ENCODE measurements at places on chromosomes 2 and 18.
A peak's percentile ranks its signal among the peaks of the same experiment; 100 is the strongest.

- DNase-seq, result no peak
Observed at GRCh38 chr2:79935046-79935732, 369.4 kb downstream of the LRRTM1 start.

DNA sequence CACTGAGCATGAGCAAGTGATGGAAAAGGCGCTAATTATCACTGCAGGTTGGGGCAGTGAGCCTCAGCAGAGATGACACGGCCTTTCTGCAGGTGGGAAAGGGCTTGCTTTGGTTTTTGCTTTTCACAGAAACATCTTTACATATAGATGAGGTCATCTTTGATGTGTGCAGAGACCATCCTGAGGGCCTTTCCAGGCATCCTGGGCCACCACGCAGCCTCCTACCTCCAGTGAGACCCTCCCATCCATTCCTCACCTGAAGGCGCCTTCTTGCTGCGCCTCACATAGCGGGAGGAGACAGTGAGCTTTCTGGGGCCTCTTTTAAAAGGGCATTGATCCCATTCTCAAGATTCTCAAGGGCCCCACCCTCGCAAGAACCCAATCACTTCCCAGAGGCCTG is 235.3 kb upstream of the RAB6C start:
- DNase-seq, result no peak

DNA sequence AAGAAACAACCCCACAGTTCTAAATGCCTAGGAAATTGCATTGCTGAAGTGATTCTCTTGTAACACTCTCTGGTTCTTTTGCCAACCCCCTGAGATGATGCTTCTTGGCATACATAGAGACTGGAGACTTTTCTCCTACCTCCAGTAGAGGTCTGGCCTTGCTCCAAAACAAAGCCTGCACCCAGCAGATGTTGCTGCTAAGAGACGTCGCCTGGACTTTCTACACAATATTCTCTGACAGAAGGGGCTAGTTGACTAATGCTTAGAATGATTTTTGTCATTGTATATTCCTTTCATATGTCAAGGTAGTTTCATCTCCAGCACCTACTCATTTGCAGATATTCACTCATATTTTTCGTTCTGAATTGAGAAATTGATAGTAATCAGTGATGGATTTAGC is 24.6 kb downstream of the SOWAHC start:
- DNase-seq, result no peak

DNA sequence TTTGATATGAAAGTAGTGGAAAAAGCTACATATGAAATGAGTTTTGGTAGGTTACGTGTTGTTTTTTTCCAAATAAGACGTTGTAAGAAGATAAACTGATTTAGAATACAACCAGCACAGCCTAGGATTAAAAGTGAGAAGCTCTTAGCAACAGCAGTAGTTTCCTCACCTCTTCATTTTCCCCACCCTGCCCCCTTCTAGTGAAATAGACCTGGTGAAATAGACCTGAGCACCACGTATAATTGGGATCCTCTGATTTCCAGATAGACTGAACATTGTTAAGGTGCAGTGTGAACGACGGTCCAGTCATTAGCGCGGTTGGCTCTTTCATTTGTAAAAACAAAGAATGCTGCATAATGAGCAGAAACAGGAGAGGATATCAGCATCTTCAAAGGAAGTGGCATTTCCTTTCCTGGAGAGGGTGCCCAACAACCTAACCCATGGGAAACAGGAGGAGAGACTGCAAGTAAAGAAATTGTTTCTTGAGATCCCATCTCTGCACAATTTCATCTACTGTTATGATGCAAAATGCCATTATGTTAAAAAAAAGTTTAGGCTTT is 114.3 kb downstream of the FIGN start:
- no peak for DNase-seq

DNA sequence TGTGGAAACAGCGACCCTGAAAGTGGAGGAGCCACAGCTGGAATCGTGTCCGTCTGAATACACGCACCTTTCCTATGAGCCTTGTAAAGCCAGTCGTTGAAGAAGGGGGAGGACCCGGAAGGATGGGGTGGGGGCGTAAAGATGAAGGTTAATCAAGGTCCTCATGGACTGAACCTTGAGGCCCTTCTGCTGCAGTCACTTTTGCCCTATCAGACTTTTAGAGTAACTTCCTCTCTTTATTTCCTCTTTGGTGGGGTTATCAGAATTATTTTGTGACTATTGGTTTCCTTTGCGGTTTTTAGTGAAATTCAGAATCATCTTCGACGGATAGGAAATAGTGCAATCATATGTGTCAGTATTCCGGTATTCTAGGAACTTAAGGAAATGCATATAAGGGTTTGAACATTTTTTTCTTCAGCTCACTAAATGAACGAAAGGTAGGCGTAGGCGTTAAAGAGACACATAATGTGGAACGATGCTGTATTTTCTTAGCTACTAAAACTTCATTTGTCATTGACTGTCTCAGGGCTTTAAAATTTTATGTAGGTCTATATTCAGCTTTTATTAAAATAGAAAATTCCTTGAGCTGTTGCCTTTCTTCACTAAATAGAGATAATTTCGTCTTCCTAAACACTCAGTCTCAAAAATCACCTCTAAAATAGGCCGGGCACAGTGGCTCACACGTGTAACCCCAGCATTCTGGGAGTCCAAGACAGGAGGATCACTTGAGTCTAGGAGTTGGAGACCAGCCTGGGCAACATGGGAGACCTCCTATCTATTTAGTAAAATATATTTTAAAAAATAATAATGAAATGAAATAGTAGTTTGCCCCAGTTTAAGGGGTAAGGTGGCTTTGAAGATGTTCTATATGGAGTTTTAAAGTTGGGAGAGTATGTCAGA is 1.4 kb upstream of the YES1 start:
- no peak for DNase-seq

GRCh38 chr2:65000644-65001043 is 11.4 kb downstream of the SLC1A4 start:
- DNase-seq, result no peak

- DNase-seq, result no peak
Observed at GRCh38 chr18:2396162-2396505, 175.2 kb downstream of the METTL4 start.

DNA sequence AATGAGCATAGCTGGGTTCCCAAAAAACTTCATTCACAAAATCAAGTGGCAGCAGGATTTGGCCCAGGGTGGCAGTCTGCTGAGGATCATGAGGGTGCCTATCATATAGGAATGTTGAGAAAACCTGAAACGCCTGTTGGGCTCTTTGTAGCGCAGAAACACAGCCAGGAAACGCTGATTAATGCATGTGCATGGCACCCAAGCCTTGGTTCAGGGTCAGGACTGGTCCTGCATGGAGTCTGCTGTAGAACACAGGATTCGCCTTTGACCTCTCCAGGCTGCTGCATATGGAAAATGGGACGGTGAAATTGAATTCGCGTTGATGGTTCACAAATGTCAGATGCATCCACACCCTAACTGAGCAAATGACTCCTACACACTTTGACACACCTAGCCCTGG is 227.9 kb upstream of the COPS8 start:
- no peak for DNase-seq

- DNase-seq, result no peak
Observed at GRCh38 chr2:234292205-234292961, 204.5 kb downstream of the ARL4C start.

DNA sequence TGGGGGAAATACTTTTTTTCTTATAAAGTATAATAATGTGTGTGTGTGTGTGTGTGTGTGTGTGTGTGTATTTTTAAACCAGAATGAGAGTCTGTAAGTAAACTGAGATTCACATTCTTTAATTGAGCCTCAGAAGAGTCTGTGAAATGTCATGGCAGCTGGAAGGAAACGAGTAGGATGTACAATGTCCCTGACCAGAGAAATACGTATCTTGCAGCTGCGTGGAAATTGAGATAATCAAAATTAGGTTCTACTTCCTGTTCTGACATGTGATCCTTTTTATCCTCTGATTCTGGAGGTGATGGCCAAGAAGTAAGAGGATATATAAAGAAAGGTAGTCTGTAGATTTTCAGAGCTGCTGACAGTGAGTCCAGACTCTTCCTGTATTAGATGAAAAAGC is 50.0 kb downstream of the SH3RF3 start:
- no peak for DNase-seq

DNA sequence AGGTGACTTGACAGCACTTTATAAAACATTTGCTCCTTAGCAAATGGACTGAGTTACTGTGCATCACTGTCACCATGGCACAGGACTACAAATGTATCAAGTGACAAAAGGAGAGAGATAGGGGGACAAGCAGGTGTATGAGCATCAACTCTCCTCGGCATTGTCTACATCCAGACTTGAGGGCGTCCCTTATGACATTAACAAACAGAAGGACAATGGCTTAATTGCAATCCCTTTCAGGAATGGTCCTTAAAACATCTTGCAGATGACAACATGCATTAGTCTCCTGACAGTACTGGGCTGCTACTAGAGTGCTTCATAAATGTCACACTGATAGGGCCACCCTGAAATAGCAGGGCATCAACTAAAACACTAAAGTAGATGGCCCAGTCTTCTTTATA is 198.8 kb downstream of the PDE1A start:
- DNase-seq, result peak; percentile 67

DNA sequence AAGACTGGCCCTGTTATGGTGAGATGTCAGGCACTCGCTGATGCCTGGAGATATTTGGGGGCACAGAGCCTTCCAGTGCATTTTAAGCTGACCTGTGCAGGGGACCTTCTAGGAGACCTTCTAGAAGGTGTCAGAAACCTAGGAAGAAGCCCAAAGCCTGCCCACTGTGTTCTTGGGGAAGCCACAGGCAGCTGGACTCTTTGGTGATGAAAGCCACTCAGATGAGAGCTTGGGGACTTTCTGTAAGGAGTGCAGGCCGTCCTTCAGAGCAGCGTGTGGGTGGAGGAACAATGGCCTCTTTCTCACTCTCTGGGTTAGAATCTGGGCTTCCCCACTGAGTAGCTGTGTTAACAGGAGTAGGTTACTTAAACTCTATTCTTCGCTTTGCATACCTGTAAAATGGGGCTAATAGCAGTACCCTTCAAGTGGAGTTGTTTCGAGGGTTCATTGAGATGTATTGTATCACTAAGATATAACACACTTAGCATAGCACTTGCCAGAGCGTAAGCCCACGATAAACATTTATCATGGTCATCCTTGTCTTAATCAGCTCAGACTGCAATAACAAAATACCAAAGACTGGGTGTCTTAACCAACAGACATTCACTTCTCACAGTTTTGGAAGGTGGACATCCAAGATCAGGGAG is 322.3 kb upstream of the EPAS1 start:
- no peak for DNase-seq

DNA sequence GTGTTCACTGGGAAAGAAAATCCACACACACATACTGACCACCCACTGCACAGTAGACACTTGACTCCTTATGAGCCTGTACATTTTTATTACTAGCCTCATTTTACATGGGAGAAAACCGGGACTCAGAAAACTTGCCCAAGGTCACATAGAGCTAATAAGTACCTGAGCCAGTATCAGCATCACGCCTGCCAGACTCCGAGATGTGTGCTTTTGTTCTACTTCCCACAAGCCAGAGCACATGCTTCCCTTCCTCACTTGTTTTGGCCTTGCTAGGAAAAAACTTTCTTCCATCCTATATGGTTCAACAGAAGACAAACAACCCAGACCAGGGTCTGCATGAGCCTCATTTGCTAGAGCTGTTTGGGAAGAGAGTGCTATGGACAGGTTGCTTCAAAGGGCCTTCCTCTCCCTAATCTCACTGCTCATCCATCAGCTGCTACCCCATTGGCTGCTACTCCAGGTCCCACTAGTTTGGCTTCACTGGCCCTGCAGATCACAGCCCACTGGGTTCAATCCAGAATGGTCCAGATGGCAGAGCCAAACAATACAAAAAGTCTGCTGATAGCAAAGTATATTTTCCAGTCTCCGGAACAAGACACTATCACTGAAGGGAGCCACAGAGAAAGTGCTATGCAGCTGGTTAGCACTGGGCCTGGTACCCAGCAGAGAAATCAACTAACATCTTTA is 63.9 kb downstream of the STK39 start:
- DNase-seq, result no peak

DNA sequence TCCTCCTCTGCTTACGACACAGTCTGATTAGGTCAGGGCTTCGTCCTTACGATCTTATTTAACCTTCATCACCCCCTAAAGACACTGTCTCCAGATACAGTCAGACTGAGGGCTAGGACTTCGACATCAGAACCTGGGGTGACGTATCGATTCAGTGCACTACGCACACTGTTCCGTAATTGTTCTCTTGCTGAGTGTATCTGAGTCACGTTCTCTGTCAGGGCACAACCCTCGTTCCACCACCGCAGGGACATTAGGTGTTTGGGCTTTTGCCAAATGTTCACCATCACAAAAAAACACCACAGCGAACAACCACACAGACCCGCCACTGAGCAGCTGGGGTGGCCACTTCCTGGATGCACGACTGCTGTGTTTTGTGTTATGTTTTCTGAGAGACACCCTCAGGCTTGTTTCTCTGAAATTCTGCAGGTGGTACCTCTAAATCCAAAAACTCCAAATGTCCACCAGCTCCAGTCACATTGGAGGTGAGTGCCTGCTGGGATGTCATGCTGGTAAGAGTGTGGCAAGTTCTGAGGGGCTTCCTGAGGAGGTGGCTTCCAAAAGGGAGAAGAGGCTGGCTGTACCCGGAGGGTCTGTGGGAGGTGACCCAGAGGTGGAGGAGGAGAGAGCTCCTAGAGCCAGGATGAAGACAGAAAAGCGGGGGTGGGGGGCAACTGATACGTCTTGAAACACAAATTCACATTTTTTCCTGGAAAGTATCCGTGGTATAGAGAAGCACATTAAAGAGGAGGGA is 66.6 kb downstream of the ADNP2 start:
- DNase-seq, result no peak

GRCh38 chr18:23106575-23106974 is 28.7 kb upstream of the CABLES1 start:
- no peak for DNase-seq

- no peak for DNase-seq
Observed at GRCh38 chr2:52386433-52387030, 1354.6 kb upstream of the NRXN1 start.

- DNase-seq, result no peak
Observed at GRCh38 chr2:48790407-48791170, 35.1 kb upstream of the LHCGR start.
